ENCODE measurements at places on chromosomes 13 and 19.
A peak's percentile ranks its signal among the peaks of the same experiment; 100 is the strongest.

DNA sequence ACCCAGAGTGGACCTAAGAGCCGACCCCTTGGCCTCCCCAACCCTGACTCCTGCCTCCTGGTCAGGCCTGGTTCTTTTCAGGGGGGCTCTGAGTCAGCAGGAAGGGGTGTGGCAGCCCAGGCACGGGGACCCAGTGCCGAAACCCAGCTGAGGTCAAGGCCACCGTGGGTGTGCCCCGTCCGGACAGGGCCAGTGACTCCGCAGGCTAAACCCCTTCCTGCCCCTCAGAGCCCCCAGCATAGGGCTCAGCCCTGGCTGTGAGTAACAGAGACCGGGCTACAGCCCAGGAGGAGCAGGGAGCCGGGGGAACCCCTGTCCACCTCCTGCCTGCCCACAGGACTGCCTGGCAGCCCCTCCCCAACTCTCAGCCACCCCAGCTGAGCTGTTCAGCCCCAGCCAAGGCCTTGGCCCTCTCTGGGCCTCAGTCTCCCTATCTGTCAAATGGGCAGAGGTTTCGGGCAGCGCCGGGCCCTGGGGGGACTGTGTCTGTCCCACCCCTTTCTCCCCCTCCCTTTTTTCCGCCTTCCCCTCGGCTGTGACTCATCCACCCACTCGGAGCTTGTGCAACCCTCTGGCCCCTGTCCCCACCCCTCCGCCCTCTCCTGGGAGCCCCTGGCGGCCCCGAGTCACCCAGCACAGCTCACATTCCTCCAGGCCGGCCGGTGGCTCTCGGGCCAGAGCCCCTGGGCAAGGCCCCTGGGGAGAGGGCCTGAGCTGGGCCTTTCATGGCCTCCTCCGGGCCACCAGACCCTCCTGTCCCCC is 8.6 kb downstream of the ZBTB7A start:
- DNase-seq: peak; percentile 82

GRCh38 chr19:17202249-17202648 is 12.9 kb upstream of the USE1 start:
- DNase-seq: peak; percentile 66

- DNase-seq: peak; percentile 83
Measured at GRCh38 chr13:114148521-114148855, 16.1 kb upstream of the RASA3 start.

DNA sequence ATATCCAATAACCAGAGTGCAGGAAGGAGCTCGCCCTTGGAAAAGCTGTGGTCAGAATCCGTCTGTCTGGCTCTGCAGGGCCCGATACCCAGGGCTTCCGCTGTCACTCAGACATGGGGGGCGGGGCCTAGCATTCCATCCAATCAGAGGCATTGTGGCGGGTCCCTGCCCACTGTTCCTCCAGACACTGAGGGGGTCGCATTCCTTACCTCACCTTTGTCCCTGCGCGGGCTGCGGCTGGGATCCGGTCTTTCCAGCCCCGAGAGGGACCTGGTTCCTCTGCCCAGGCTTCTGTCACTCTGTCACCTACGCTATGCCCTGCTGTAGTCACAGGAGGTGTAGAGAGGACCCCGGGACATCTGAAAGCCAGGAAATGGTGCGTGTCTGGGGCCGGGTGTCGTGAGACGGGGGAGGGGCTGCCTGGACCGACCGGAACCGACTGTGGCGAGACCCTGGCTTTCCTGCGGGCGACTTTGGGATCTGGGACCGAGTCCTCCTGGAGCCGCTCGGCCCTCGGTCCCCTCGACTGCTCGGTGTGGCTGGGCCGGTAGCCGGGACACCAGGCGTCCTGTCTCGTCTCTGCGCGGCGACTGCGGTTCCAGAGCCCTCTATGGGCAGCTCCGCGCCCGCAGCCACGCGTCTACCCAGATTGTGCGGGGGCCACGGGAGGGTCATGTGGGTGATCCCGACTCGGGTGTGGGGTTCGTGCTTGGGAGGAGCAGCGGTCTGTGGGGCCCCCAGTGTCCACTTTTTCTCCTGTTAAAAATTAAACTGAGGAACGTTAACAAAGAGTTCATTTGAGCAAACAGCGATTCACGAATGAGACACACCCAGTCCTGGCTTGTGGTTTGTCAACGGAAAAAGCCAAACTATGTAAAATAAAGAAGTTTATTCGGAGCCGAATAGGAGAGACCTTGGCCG is at the start of gene ZNF69:
TSS of gene ZNF69 (plus strand) at position 172 of the 921 bp plus-strand sequence. CDS start at position 314, 142 bp downstream.
- DNase-seq: peak; percentile 81

- peak; percentile 66 for DNase-seq
Measured at GRCh38 chr19:940591-941291, 14.9 kb downstream of the ARID3A start.

GRCh38 chr13:97539651-97540610 is 106.0 kb downstream of the RAP2A start:
- no peak for DNase-seq

GRCh38 chr19:46381756-46382345 is 31.5 kb downstream of the CCDC8 start:
- DNase-seq: no peak

GRCh38 chr19:54287456-54287855 is 6.5 kb upstream of the LILRB2 start:
- DNase-seq: no peak

GRCh38 chr19:35231956-35232645 is 3.6 kb upstream of the FAM187B start:
- peak; percentile 6 for DNase-seq

- DNase-seq: no peak
Measured at GRCh38 chr19:39004403-39004802, 27.9 kb downstream of the FBXO27 start.
